ENCODE measurements at places on chromosomes 13 and 19.

- DNase-seq = peak; percentile 69
These were observed 2.4 kb downstream of the DZIP1 start for GRCh38 chr13:95642028-95642621.

DNA sequence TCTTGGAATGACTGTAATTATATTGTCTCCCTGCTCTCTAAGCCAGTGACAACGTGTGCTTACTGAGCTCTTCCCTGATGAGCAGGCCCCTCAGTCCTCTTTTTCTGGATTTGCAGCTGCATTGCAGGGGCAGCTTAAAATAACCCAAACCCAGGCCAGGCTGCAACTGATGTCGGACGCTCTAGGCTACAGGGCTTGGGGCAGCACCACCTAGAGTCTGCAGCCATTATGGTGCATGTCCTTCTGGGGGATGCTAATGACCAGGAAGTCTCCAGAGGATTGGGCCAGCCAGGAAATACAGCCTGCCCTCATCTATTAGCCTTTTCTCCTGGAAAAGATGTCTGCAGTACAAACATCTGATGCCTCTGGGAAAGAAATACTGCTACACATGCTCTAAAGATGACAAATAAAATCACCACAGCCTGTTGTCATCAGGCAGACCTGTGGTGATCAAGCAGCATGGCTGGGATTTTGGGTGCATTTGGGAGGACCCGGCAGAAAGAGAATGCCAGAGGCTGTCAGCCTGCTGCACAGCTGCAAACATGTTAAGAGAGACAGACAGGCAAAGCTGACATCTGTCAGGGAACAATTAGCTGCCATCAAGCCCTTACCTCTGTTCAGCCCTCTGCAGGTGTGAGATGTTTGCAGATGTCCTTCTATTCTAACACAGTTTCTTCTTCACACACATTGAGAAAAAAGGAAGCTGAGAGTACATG, 51.8 kb downstream of the CCDC70 start:
- no peak for DNase-seq

- DNase-seq = no peak
These were observed 86.0 kb downstream of the ZNF726 start for GRCh38 chr19:24000656-24001055.

DNA sequence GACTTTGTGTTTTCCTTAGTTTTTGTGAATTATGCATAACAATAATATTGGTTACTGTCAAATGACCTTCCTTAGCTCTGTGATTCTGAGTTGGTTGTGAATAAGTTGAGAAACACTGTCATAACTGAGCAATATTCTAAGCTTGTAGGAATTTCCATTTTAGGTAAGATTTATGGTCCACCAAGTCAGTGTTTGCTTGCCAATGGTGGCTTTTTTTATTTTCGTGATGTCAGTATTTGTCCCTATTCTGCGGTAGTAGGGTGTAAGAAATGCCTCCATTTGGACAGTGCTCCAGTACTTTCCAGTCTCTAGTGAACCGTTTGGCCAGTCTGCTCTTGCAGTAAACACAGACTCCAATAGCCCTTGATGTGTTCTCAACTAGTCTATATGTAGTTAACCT, 94.7 kb downstream of the FRY start:
- DNase-seq = no peak

DNA sequence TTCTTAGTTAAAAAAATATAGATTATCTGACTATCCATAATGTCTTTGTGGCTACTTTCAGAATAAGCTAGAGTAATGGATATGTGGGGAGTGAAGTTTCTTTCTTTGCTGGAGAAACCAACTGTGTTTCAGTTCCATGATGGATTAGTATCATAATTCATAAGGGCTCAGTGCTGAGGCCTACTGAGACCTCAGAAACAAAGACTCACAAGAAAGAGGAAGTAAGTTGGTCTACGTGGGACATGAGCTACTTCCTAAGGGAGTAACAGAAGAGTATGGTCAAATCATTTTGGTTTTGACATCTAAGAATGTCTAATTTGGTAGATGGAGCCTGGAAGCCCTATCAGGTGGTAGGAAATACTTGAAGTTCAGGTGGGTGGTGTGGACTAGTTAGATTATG, 99.0 kb upstream of the HTR2A start:
- no peak for DNase-seq

- no peak for DNase-seq
These were observed 25.5 kb downstream of the FGF14 start for GRCh38 chr13:102376318-102376717.

DNA sequence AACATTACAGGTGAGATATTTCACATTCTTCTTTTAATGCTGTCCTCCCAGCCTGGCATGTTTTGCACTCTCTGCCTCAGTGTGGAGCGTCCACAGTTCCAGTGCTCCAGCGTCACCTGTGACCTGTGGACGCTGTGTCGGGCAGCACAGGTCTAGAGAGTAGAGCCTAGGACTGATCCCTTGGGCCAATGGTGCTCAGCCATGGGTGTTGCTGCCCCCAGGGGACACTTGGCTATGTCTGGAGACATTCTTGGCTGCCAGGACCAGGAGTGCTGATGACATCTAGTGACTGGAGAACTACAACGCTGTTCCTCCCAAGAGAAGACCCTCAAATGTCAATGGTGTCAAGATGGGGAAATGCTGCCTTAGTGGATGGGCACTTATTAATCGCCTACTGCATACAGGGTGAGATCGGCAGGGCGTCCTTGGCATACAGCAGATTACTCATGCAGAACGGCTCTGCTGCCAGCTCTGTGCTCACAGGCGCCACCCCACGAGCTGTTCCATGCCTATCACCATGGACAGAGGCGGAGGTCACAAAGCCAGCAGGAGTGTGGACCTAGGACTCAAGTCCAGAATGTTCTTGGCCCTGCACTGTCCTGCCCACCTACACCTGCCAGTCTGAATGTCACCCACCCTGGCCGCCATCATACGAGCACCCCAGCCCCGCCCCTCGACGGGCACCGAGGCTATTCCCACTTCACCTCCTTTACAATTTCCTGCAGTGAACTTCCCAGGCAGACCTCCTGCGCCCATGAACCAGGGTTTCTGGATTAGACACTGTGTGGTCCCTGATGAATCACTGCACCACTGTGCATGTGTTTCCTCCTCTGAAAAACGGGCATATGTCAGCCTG, 13.9 kb upstream of the MADCAM1 start:
- DNase-seq = no peak

GRCh38 chr19:10805065-10805757, 30.8 kb downstream of the TMED1 start:
- no peak for DNase-seq

Data from tibial artery (tissue), 4 donors.